ENCODE measurements at places on chromosomes 12 and 14.
A peak's percentile ranks its signal among the peaks of the same experiment; 100 is the strongest.

DNA sequence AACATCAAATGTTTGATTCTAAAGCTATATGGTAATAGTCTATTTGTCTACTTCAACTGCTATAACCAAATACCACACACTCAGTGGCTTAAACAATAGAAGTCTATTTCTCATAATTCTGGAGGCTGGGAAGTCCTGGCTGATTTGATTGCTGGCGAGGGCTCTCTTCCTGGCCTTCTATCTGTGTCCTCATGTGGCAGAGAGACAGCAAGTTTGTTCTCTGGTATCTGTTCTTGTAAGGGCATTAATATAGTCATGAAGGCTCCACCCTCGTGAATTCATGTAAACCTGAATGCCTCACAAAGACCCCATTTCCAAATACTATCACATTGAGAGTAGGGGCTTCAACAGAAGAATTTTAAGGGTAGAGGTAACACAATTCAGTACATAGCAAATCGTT is 34.1 kb downstream of the TRMT5 start:
- no peak for DNase-seq

GRCh38 chr12:6088921-6089747 is 35.3 kb downstream of the VWF start:
- no peak for DNase-seq

- DNase-seq: no peak
These were observed 16.2 kb upstream of the RIN3 start for GRCh38 chr14:92497391-92497790.

DNA sequence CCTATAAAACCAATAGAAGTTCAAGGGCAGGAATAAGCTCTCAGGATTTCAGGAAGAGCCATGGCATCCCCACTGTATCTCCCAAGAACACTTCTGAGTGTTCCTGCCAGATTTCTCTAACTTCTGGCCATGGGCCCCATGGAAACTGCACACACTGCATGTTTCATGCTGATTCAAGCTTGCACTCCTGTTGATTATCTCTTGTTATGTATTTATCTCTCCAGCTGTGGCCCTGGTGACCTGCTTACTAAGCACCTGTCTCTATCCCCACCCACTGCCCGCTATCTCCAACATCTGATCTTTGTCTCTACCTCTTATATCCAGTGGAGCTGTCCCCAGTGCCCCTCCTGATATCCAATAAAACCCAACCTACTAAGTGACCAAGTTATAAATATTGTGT is 285.3 kb downstream of the PDZRN4 start:
- no peak for DNase-seq

GRCh38 chr12:24668563-24668962 is 280.3 kb downstream of the BCAT1 start:
- DNase-seq: no peak

- no peak for DNase-seq
These were observed 1.6 kb downstream of the CRIP2 start for GRCh38 chr14:105476097-105476830.

- DNase-seq: no peak
These were observed 37.7 kb downstream of the LRRC74A start for GRCh38 chr14:76863724-76864407.

- DNase-seq: no peak
These were observed 256.6 kb upstream of the PPFIA2 start for GRCh38 chr12:82015623-82016347.

GRCh38 chr12:32049956-32050355 is 56.7 kb upstream of the BICD1 start:
- no peak for DNase-seq

DNA sequence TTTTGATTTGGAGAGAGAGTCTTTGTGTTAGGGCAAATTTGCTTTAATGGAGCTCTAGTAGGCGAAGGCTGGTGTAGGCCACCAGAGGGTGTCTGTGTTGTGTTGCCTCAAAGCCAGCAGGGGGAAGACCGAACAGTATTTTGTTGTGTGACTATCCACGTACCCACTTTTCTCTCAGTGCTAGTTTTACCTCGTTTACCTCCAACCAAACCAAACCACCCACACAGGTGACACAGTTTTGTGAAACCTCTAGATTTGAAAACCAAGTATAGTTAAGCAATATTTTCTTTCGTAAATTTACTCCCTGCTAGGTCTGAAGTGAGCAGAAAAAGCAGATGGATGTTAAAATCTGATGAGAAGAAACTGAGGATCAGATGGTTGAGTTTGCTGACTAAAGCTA is 36.3 kb upstream of the NPFF start:
- DNase-seq: peak; percentile 3

DNA sequence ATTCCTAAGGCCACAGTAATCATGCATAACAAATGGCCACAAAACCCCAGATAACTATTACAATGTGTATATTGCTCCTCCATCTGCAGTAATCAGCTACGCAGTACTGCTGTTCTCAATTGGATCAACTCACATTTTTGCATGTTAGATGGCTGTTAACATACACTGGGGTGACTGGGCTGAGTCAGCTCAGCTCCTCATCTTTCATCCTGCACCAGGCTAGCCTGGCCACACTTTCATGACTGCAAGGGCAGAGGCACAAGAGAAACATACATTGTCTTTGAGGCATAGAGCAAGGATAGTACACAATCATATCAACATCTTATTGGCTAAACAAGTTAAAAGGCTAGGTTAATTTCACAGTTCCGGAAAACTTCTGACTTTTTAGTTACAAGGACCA is 306.6 kb downstream of the SLC6A15 start:
- DNase-seq: no peak

DNA sequence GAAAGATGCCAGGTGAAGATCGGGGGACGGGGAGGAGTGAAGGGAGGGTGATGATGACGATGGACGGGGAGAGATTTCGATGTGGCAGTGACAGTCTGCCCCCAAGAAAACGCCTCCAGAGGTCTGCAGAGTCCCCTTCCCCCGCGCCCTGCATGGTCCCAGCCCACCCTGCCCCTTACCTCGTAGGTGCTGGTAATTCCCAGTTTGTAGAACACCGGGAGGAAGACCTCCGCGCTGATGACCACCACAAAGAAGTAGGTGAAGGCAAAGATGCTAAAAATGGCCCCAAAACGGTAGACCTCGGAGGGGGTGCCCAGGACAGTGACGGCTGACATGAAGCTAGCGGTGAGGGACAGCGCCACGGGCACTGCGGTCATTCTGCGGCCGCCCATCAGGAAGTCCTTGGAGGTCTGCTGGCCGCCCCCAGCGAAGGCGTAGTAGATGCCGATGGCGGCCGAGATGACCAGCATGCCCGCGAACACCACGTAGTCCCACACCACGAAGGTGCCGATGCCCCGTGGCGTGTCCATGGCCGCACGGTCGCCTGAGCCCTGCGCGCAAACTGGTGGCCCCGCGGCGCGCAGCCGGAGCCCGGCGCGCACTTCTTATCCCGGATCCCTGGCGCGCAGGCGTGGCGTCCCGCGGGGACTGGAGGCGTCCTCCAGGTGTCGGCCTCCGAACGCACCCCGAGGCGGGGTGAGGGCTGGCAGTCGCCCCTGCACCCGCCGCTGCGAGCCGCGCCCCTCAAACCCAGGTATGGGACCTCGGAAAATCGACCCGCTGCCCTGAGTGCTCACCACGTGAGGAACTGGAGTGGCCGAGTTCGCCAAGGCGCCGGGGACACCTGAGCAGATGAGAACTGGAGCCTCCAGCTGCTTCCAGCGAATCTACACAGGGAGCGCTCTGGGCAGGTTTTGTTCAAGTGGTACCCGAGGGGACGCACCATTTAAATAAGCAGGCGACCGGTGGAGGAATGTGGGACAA is at the start of gene SLC5A8:
TSS of gene SLC5A8 (minus strand) at position 920 of the 984 bp plus-strand sequence. CDS start at position 530, 390 bp downstream.
- DNase-seq: no peak

DNA sequence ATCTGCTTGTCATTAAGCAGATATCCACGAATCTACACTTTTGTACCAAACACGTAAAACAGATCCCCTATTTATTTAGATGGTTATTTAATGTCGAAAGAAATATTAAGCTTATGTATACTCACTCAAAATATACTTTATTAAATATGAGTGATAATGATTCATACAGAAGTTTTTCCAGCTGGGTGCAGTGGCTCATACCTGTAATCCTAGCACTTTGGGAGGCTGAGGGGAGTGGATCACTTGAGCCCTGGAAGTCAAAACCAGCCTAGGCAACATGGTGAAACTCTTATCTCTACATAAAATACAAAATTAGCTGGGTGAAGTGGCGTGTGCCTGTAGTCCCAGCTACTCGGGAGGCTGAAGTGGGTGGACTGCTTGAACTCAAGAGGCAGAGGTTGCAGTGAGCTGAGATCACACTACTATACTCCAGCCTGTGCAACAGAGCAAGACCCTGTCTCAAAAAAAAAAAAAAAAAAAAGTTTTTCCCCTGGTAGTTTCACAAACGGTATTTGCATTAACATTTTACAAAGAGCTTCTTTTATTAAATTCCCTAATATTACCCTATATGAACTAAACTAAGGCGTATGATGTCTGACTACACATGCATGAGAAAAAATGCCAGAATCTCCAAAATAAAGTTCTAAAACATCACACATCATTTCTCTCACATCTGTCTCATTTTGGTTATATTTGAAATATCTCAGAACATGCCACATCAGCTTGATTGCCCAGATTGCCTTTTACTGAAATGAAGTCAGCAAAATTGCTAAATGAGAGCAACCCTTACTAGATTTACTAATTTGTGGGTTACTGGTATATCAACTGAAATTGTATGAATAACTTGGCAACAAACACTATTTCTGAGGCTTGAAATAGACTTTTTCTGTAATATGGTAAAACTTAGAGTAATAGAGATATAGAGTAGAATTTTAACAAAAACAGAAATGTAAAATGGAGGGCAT is 74.9 kb downstream of the PAWR start:
- DNase-seq: no peak

DNA sequence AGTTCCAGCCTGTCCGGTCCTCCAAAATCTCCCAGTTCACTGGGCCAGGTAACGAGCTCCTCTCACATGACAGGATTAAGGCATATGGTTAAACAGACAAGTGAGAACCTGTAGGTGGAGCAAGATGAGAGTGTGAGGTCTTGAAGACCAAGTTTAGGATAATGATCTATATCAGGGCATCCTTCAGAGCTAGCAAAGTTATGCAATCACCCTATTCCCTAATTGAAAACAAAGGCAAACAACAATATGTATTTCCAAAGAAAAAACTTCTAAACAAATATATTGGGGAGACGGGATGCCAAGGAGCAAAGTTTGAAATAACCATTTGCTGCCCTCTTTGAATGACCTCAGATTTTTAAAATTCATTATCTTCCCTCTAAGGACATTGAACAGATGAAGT is 571.2 kb downstream of the BCL11B start:
- DNase-seq: no peak

- no peak for DNase-seq
These were observed 24.1 kb downstream of the PTGER2 start for GRCh38 chr14:52338051-52338681.

DNA sequence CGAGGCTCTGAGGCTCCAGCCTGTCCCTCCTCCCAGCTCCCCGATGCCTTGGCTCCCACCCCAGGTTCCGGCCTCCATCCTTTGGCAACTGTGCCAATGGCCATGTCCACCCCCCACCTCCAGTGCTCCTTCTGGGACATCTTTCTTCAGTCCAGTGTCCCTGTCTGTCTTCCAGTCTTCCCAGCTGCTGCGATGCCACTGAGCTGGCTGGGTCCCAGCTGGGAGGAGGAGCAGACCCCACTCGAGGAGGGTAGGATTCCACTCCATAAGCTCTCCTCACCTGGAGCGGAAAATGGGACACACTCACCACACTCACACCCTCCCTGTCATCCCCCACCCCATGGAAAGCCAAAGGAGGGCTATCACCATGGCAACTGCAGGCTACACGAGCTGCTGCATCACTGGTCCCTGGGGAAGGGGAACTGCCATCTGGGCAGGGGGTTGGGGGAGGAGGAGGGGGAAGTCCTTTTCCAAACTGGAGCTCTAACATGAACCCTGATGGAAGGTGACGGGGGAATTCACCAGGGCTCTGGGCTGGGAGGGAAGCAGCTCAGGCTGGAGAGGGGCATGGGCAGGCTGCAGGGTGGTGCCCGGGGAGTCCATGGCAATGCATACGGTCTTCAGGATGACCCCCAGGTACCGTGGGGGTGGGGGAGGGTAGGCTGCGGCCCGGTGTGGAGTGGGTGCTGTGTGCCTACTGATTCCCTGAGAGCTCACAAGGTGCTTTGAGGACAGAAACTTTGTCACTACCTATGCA is 94.3 kb downstream of the LRRC74A start:
- DNase-seq: no peak

- no peak for DNase-seq
These were observed 419.9 kb downstream of the LRIG3 start for GRCh38 chr12:58500399-58500798.

DNA sequence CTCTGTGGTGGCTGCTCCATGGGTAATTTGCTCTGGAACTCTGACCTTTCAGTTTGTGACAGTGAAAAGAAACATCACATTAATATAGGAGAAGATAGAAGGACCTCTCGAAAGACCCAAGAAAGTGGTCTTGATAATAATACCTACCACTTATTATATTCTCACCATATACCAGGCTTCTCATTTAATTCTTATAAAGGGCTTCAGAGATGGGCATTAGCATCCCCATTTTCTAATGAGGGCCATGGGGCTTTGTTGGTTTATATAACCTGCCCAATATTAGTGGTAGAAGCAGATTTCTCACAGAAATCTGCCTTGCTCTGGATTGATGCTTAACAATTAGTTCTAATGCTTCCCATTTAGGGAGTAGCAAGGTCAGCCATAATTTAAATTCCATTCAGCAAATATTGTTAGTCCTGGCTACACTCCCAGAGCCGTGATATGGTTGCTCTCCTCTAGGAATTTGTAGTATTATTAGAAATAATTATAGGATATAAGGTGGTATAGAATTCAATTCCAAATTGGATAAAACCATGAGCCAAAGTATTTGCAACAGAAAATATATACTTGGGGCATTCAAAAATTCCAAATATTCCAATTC is 7.4 kb upstream of the AMIGO2 start:
- DNase-seq: no peak

DNA sequence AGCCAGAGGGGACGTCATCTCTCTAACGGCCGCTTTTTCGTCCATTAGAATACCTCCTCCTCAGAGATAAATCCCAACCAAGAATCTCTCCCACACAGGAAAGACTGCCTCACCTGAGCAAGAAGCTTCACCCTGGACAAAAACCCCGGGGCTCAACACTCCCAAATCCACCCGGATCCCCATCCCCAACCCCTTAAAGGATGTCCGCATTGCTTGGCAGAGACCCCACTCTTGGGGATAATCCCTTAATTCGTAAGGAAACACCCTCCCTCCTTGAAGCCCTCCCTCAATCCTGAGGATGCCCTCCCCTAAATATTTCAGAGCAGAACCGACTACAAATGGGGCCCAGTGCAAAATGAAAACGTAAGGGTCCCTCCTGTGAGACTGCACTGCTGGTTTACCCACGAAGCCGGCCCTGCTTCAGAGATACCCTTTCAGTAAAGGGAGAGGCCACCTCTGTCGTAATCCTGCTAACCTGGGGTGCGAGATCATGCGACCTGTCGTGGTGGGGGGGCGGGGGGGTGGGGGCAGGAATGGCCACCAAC is 655 bp upstream of the DYNLL1 start:
- no peak for DNase-seq

GRCh38 chr14:61076556-61076955 is 95.5 kb downstream of the SLC38A6 start:
- no peak for DNase-seq

- DNase-seq: no peak
These were observed 28.3 kb downstream of the MMAB start for GRCh38 chr12:109544955-109545531.

- DNase-seq: no peak
These were observed 6.9 kb upstream of the TCL1B start for GRCh38 chr14:95679148-95679815.
